Stimulated activated CD8-positive, alpha-beta memory T cell treated with anti-CD3 and anti-CD28 coated beads, Interleukin-15, amount 100 ng/mL, for 1 hour (primary cell): ENCODE measurements at places on chromosomes 7 and 10.

- peak; percentile 13 for DNase-seq
Measured at GRCh38 chr10:86899670-86900276, 57.6 kb downstream of the MMRN2 start.

DNA sequence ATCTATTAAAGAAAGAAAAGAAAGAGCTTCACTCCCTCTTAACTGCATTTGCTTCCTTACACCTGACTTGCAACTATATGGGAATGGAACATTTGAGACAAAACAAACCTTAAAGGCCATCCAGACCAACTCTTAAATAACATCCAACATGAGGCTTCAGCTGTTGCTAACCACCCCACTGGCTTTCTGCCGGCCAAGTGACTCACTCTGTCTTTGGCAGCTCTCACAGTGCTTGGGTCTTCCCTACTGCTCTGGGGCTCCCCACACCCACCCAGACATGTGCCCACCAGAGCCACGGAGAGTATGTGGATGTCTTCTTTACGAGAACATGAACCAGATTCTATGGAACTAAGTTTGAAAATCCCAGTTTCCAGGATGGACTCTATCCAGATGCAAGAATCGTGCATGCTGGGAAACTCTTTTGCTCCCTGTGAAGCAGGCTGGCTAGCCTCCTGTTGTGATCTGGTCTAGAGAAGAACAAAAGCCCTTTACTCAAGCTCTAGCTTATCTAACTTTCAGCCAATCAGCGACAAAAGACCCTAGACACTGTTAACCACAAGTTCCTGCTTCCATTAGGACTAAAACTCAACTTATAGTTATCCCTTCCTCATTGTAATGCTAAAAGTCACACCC is 245.7 kb downstream of the TCERG1L start:
- DNase-seq, result no peak

GRCh38 chr7:8435590-8436545 is 2.5 kb downstream of the NXPH1 start:
- DNase-seq, result no peak

DNA sequence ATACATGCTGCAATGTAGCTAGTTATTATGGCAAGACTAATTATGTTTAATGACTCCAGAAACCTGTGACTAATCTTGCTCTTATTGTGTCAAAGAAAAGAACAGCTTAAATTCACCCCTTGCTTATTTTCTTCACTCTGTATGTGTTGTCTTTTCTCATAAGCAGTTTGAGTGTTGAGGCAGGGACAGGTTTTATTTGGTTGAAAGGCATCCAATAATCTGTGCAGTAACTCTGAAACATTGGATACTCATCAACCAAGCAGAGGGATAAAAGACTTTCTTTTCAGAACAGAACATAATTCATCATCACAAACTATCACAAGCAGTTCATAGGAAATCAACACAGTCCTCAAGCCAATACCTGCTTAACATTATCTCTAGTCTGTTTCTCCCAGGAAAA is 797.6 kb upstream of the MBL2 start:
- DNase-seq, result no peak

- DNase-seq, result no peak
Measured at GRCh38 chr10:67837541-67838314, at the start of gene DNAJC12. Gene DNAJC12, minus strand, starts transcription at chr10:67838188. Its CDS starts 177 bp downstream, at chr10:67838011.

- no peak for DNase-seq
Measured at GRCh38 chr7:75969704-75970498, 24.5 kb downstream of the TMEM120A start.

DNA sequence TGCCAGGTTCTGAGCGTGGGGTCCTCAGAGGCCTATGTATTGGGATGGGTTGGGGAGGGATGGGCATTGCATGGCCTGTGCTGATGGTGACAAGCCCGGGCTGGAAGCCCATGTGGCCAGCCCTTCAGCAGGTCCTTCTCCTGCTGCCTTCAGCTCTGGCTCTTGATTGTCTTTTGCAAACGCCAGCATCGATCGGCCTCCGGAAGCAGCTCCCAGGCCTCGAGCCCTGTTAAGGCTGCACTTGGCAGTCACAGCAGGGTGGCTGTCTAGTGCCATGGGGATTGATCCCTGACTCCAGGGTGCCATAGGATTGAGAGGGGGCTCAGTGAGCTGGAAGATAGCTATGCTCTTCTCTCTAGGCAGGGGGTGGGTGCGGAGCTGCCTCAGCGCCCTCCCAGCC is 51.4 kb downstream of the CDH23 start:
- DNase-seq, result no peak

DNA sequence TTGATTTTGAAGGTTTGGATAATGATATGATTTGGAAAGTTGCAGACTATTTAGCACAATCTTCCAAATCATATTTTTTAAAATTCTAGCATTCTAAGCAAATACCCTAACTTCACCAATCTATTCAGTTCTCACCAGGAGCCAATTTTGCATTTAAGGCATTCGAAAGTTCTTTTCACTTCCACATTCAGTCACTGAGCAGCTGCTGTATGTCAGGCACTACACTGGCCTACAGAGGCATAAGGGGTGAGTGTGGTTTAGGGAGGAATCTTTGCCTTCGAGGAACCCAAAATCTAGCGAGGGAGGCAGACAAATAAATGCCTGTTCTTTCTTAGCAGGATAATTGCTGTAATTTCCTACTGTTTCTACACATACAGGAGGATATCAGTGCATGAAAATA is 10.7 kb upstream of the UCN3 start:
- DNase-seq, result no peak

- DNase-seq, result no peak
Measured at GRCh38 chr7:106870983-106871410, 5.9 kb downstream of the PIK3CG start.

- DNase-seq, result no peak
Measured at GRCh38 chr7:18796216-18796615, 300.7 kb downstream of the HDAC9 start.

DNA sequence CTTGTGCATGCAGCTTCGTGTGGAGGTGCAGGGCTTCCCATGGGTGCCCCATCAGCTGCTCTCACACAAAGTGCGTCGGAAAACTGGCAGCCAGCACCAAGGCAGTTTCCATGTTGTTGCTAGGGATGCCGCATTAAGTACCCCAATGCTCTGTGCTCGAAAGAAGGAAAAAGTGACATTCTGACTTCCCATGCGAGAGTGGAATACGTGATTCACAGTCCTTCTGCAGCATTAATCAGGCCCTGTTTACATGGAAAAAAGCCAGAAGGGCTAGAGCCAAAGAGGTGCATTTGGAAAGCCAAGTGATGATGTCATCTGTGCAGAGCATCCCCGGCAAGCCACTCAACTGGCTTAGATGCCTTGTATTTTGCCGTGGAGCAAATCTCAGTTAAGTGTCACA is 258.3 kb downstream of the GATA3 start:
- no peak for DNase-seq

DNA sequence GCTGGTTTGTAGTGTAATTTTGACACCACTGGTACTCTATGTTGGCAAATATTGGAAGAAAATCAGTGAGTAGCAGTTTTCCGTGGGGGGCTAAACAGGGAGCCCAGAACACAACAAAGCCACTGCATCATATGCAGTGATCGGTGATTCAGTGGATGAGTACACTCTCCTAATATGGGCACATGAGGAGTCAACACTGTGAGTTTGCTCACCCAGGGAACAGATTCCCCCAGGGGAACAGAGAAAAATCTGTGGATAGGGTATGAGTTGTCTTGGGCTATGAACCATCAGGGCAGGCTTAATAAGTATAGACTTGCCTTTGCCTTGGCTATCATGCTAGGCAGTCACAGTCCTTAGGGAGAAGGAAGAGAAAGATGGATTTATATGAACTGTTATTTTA is 227.7 kb upstream of the SEMA3E start:
- DNase-seq, result no peak

GRCh38 chr7:27359181-27360125 is 116.9 kb downstream of the EVX1 start:
- no peak for DNase-seq

- DNase-seq, result no peak
Measured at GRCh38 chr10:112741830-112742402, 208.1 kb upstream of the TCF7L2 start.

DNA sequence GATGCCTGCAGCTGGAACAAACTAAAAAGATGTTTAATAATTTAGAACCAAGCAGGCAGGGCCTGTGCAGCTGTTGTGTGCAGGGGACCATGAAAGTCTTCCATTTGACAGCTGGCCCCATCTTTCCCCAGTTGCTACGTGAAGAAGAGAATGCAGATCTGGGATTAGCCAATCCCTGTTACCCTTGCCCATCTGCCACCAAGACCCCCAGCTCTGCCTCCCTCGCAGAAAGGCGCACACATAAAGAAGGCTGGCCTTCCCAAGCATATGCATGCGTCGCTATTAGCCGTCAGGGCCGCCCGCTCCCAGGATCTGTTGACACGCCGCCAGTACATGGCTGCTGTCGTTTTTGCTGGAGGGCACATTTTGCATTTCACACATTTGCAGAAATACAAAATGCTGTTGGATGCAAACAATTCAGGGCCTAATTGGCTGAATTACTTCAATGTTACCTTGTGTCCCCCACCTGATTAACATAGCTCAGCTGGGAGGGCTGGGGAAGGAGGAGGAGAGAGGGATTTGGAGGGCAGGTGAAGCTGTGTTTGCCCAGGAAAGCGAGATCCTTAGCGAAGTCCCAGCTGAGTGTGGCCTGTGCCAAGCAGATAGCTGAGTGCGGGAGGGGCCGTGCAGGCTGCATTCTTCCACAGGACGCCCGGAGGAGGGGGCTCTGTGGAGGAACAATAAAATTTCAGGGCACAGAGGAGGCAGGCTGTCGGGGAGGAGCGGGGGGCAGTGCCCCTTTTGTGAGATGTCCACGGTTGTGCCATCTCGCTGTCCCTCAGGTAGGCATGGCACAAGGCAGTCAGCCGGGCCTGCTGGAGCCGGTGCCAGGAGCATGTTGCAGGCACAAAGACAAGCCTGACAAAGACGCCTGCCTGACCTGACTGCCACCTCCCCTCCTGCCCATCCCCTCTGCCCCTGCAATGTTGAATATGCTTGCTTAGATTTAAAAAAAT is 443.0 kb upstream of the MKI67 start:
- no peak for DNase-seq

DNA sequence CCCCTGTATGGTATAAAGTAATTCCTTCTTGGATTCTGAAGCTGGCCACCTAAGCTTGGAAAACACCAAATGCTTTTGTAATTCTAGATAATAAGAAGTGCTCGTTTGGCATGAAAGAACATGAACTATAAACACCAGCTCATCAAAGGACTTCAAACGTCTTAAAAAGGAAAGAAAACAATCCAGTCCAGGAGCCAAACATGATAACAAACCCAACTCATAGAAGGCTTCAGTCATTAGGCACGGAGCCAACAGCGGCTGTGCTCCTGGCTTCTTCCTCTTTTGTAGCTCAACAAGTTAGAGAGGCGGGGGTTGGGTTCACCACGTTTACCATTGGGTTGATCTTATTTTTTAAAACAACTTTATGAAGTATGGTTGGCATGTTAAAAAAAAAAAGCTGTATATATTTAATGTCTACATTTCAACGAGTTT is 56.4 kb upstream of the ECHDC3 start:
- DNase-seq, result no peak

- no peak for DNase-seq
Measured at GRCh38 chr10:103967448-103968071, 620 bp downstream of the SLK start.

DNA sequence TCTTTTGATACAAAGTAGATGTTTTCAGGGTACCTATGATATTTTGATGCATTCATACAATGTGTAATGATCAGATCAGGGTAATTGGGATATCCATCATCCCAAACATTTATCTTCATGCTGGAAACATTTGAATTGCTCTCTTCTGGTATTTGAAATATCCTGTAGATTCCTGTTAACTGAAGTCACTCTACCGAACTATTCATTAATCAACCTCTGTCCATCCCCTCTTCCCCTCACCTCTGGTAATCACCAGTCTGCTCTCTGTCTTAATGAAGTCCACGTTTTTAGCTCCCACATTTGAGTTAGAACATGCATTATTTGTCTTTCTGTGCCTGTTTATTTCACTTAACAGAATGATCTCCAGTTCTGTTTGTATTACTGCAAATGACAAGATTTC is 11.3 kb downstream of the MTG1 start:
- no peak for DNase-seq

DNA sequence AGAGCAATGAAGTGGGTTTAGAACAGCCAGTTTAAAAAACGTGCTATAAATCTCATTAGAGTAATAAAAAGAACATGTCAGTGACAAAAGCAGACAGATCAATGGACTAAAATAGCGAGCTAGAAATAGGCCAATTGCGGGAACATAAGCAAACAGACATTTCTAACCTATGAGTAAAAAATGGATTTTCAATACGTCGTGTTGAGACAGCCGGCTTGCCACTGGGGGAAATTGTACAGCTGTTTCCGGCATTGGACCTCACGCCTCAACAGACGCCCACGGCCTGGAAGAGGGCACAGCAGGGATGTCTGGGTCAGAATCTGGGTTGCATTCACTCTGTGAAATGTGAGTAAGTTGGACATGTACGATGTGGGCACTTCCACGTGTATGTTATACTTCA is 92.9 kb downstream of the SVOPL start:
- no peak for DNase-seq

GRCh38 chr10:13631594-13631993 is 44.8 kb downstream of the PRPF18 start:
- no peak for DNase-seq

DNA sequence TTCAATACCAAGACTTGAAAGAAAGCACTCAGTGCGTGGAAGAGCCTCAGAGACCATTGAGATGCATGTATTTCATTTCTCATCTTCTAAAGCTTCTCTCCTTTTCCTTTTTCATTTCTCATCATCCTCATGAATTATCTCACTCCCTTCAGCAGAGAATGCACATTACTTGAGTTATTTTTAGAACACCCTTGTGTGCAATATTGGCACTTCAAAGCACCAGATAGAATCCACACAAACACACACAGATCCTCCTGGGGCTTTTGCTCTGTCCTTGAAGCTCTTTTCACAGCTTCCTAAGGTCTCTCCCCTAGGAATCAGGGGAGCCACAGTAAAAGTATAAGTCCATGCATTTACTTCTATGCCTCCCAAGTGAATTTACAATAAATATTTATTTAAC is 18.3 kb downstream of the DGKI start:
- no peak for DNase-seq

GRCh38 chr10:124450783-124451057 is 885 bp upstream of the NKX1-2 start:
- DNase-seq, result no peak

DNA sequence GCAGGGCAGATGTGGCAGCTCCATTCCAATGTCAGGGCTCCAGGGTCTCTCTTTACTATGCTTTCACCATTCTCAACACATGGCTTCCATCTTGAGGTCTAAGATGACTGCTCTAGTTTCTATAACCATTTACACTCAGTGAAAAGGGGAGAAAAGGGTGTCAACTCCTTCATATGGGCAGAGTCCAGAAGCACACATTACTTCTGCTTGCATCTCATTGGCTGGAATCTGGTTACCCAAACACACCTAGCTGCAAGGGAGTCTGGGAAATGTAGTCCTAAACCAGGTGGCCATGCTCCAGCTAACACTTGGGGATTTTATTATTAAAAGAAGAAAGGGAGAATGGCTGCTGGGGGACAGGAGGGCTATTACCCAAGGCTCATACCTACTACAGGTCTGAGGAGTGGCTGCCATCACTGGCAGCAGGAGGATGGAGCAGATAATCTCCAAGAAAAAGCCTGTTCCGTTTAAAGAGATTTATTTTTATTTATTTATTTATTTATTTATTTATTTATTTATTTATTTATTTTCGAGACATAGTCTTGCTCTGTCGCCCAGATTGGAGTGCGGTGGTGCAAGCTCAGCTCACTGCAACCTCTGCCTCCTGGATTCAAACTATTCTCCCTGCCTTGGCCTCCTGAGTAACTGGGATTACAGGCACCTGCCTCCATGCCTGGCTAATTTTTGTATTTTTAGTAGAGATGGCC is 29.1 kb upstream of the LBX1 start:
- no peak for DNase-seq

- DNase-seq, result no peak
Measured at GRCh38 chr10:75982611-75983369, 551.4 kb downstream of the LRMDA start.
